Aorta (tissue), 5 donors: ENCODE measurements at places on chromosomes 11 and 22. TPM values are rescaled to one million over a fixed set of nuclear protein-coding genes. Genes with fewer than 3 reads are reported as not detected.

DNA sequence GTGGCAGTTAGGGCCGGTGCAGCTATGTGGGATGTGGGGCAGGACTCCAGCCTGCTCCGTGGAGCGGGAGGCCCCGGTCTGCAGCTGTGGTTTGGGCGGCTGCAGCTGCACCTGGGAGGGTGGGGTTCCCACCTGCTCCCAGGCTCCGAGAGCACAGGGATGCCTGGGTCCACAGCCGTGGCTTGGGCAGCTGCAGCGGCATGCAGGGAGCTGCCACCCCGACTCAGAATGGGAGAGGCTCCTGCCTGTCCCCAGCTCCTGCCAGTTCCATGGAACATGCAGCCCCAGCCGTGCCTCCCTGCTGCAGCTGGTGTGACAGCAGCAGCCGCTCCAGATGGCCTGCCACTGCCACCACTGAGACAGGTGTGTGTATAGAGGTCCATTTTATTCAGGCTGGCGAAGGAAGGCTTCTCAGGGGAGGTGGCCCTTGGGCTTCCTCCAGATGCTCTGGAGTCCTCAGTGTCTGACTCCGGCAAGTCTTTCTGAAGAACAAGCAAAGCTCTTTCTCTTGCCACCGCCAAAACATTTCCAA, 21.8 kb upstream of the UPK3A start:
- DNase-seq, result no peak

Gene TYR
- not detected for total RNA-seq

DNA sequence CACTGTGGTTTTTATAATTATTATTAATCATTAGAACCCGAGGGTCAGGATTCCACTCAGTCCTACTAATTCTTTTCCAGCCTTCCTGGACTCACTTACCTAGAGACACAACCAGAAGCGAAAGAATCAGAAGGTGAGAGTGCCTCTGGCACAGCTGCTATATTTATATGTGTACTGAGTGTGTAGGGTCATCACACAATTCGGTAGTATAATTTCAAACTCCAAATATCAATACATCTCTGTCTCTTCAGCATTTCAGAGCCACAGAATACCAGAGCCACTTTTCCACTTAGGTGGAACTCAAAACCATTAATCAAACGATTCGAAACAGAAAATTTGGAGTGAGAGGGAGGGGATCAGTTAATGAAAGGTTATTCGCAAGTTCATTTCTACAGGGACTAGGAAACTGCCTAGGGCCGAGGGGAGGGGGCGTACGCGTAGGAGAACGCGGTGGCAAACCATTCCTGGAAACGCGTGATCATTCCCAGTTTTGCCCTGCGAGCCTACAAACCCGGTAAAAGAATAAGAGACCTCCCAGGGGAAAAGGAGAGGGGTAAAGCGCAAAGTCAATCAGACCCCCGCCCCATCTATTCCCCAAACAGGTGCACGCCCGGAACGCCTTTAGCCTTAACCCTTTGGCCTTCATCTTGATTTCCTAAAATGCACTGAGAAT, 5.4 kb downstream of the BSX start:
- no peak for DNase-seq

Gene C1QTNF4
- 2.3 TPM for total RNA-seq

DNA sequence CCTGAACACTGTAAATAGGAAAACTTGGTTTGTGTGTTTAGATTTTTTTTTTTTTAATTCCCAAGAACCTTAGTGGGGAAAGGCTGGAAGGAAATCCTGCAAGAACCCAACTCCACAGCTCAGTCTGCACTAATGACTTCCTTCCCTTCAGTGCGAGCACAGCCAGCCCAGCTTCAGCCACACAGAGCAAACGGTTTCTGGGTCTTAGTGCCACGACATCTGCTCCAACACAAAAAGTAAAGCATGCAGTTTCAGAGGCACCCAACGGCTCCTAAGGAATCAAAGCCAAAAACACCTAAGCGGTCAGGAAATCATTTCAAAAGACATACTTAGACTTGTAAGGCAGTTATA, 236.1 kb downstream of the TTC28 start:
- no peak for DNase-seq

Gene PATE2
- total RNA-seq, result not detected

DNA sequence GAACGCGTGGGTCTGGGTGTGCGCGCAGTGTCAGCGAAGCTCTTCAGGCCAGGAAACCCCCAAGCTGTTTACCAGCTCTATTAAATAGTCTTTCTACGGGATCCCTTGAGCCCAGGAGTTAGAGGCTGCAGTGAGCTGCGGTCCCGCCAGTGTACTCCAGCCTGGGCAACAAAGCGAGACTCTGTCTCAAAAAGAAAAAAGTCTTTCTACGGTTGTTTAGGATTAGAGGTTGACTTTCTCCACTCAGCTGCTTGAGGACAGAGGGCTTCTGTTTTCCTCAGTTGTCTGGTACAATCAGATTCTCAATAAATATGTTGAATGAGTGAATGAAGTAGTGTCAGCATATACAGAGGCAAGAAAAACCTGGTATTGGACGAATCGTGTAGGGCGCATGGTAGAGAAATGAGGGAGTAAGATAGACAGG, 619 bp downstream of the SART1 start:
- DNase-seq, result no peak

Gene IFITM10
- 15.0 TPM for total RNA-seq

Gene RTN4R
- total RNA-seq, result 1.3 TPM

Gene VSIG10L2
- total RNA-seq, result 0.48 TPM

DNA sequence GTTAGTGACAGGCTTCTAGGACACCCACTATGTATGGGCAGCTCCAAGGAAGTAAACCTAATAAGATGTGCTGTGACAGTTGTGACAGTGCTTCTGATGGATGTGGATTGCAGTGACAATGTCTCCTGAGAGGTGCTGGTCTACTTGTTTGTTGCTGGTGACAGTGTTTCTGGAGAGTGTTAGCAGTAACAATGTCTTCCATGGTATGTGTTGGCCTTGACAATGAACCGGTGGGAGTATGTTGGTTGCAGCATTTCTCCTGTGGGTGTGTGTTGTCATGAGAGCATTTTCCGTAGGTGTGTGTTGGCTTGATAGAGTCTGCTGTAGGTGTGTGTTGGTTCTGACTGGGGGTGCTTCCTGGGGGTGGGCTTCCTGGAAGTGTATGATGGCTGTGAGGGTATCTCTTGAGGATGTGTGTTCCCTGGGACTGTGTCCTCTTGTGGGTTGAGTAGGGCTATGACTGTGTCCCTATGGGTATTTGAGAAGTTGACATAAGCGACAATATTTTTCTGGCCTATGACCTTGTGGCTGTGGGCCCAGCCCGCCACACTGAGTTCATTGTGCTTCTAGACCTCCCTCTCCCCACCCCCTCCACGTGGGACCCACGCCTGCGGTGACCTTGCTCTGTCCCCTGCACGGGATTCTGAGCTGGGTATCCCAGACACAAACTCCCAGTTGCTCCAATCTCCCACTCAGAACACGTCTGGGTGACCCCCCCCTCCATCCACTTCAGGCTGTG, 1.2 kb downstream of the DCHS1 start:
- no peak for DNase-seq
